SK-N-SH (cell line): ENCODE measurements at places on chromosomes 3 and 15. TPM values are rescaled to one million over a fixed set of nuclear protein-coding genes. Genes with fewer than 3 reads are reported as not detected.

DNA sequence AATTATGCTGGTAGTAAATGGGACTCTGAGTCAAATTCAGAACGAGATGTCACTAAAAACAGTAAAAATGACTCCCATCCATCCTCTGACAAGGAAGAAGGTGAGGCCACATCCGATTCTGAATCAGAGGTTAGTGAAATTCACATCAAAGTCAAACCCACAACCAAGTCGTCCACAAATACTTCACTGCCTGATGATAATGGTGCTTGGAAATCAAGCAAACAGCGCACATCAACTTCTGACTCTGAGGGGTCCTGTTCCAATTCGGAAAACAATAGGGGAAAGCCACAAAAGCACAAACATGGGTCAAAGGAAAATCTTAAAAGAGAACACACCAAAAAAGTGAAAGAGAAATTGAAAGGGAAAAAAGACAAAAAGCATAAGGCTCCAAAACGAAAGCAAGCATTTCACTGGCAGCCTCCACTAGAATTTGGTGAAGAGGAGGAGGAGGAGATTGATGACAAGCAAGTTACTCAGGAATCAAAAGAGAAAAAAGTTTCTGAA lies 15.1 kb upstream of the ZBTB47 start:
- H3K4me1 ChIP-seq: no peaks in the 10 kb centered on the region
- no peak for DNase-seq
- no peak overlapping the region for H3K4me3 ChIP-seq
- peak overlapping the region; percentile 6; the same call in 1 of the 2 replicates for H3K27ac ChIP-seq

GRCh38 chr3:49804141-49805041 lies 1.3 kb downstream of the INKA1 start:
- DNase-seq: no peak
- peak overlapping the region; percentile 94; the same call in 1 of the 2 replicates for H3K4me3 ChIP-seq
- H3K4me1 ChIP-seq: peaks cover 16% of the 10 kb centered on the region
- H3K36me3 ChIP-seq: no peaks in the 10 kb centered on the region

- H3K27ac ChIP-seq: no peak overlapping the region
- no peaks in the 10 kb centered on the region for H3K4me1 ChIP-seq
- no peak for DNase-seq
- H3K36me3 ChIP-seq: no peaks in the 10 kb centered on the region
Measured at GRCh38 chr15:77015646-77016320, 20.9 kb downstream of the PSTPIP1 start.

GRCh38 chr3:130748981-130749380 lies 2.4 kb upstream of the PIK3R4 start:
- no peak overlapping the region for H3K27ac ChIP-seq
- peaks cover 8% of the 10 kb centered on the region for H3K36me3 ChIP-seq
- no peak overlapping the region for H3K4me3 ChIP-seq
- H3K27me3 ChIP-seq: no peaks in the 10 kb centered on the region

Gene DNAH1
- 5.1 and 6.7 TPM in 2 replicates for polyA plus RNA-seq

Gene NTRK3
- polyA plus RNA-seq: 2.6 and 3.1 TPM in 2 replicates

DNA sequence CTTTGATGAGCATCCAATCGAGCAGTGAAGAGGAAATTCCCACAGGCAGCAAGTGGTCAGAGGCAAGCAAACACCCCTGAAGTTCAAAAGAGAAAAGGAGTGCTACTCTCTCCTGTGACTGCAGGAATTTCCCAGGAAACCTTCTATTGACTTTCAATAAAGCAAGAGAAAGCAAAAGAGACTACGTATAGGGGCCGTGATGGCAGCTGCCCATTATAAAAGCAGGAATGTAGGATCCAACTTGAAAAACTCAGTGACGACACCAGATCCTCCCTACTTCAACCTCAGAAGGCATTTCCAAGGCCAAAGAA lies 53.1 kb upstream of the IP6K2 start:
- no peak overlapping the region for H3K4me3 ChIP-seq
- no peaks in the 10 kb centered on the region for H3K27me3 ChIP-seq
- H3K27ac ChIP-seq: no peak overlapping the region
- no peaks in the 10 kb centered on the region for H3K4me1 ChIP-seq
- no peak for DNase-seq
- H3K36me3 ChIP-seq: peaks cover 23% of the 10 kb centered on the region

DNA sequence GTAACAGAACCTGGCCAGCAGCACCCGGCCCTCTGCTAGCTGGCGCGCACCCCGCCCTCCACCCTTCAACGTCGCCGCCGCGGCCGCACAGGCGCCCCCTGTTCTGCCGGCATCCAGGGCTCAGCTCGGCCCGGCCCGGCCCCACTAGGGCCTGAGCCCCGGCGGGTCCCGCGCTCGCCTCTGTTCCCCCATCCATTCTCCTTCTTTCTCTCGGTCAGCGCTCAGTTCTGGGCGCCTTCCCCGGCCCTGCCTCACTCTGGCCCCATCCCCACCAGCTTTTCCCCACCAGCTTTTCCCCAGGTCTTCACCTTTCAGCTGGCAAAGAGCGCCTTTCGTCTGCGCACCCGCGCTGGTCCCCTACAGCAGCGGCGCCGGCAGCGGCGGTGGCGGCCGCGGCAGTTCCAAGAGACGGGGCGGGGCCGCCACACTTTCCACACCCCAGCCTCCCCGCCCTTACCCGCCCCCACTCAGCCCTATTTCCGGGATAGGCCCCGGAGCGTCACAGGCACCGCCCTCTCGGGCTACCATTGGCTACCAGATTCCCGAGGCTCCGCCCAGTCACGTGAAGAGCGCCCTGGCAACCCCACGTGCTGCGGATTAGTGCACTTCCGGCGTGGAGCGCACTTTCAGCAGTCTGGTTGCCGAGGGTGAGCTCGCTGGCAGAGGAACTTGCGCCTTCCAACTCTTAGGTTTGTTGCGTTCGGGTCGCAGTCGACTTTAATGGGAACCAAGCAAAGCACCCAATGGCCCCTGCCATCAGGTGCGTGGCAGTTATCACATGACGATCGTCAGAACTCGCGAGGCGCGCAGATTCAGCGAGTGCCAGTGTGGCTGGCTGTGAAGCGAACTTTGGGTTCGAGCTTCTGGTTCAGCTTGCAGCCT lies at the start of gene EIF5A2:
TSS of gene EIF5A2 (minus strand) at position 403 of the 882 bp plus-strand sequence. CDS start 831 bp downstream, outside the sequence.
- no peaks in the 10 kb centered on the region for H3K36me3 ChIP-seq
- H3K27ac ChIP-seq: peak within 1 kb of the TSS; percentile 73
- H3K27me3 ChIP-seq: no peaks in the 10 kb centered on the region
- peak; percentile 99 for DNase-seq
- peak within 1 kb of the TSS; percentile 83 for H3K4me3 ChIP-seq

- H3K4me1 ChIP-seq: no peaks in the 10 kb centered on the region
- no peaks in the 10 kb centered on the region for H3K27me3 ChIP-seq
- no peak overlapping the region for H3K27ac ChIP-seq
- H3K4me3 ChIP-seq: no peak overlapping the region
- H3K36me3 ChIP-seq: no peaks in the 10 kb centered on the region
Measured at GRCh38 chr3:135125171-135125801, 330.2 kb downstream of the EPHB1 start.

Gene PAK2
- 27.9 and 28.8 TPM in 2 replicates for polyA plus RNA-seq

Gene C3orf85
- polyA plus RNA-seq: not detected in 2 replicates

- no peaks in the 10 kb centered on the region for H3K27me3 ChIP-seq
- H3K4me1 ChIP-seq: peaks cover 7% of the 10 kb centered on the region
- no peak overlapping the region for H3K4me3 ChIP-seq
Measured at GRCh38 chr3:140164922-140165590, 230.1 kb downstream of the CLSTN2 start.

DNA sequence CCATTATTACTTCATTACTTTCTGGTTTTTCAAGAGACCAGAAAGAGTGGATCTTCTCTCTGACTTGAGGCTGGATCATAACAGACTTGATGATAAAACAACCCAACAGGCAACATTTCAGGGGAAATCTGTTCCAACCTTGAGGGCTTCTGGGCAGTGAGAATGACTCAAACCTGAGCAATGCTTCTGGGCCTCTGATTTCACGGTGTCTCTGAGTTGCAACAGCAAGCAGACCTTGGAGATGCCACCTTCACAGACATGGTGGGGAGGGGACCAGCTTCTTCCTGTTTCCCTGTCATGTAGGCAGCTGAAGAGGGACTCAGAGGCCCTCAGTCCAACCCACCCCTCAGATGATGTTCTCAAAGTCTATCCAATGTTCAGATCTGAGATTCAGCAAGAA lies 104.0 kb downstream of the ABHD5 start:
- no peaks in the 10 kb centered on the region; the same call in 1 of the 2 replicates for H3K27me3 ChIP-seq
- no peak overlapping the region for H3K27ac ChIP-seq
- no peak for DNase-seq
- H3K4me3 ChIP-seq: no peak overlapping the region
- no peaks in the 10 kb centered on the region for H3K4me1 ChIP-seq
- no peaks in the 10 kb centered on the region for H3K36me3 ChIP-seq

DNA sequence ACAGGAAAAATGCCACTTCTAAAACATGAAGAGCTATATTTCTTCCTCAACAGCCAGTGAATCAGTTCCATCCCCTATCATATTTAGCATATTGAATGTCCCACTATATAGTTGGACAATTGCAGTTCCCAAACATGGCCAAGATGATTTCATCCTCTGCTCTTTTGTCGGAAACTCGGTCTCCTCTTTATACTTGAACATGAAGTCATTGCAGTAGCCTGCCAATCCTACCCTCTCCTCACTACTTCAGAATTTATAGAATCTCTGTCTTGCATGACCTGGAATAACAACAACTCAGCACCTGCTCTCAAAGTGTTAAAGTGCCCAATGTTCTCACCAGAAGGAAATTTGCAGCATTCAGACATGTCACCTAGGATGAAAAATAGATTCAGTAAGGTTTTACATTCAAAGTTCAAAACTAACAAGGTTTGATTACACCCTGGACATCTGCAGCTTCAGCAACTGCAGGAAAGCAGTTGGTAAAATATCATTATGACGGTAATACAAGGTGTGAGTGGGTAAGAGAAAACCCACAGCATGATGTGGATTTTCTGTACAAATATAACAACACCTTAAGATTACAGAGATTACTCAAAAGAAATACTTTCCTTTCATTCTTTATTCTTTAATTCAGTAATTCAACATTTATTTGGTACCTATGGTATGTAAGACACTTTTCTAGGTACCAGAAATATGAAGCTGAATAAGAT lies 52.5 kb downstream of the TP63 start:
- H3K27me3 ChIP-seq: no peaks in the 10 kb centered on the region
- no peaks in the 10 kb centered on the region for H3K36me3 ChIP-seq
- no peak for DNase-seq
- no peak overlapping the region for H3K27ac ChIP-seq
- no peak overlapping the region for H3K4me3 ChIP-seq
- H3K4me1 ChIP-seq: no peaks in the 10 kb centered on the region

Gene ZIC4
- 1.3 and 2.0 TPM in 2 replicates for polyA plus RNA-seq

Gene ABHD10
- 14.8 and 18.3 TPM in 2 replicates for polyA plus RNA-seq

Gene MYL3
- not detected in 2 replicates for polyA plus RNA-seq

- no peak overlapping the region for H3K4me3 ChIP-seq
- H3K27me3 ChIP-seq: no peaks in the 10 kb centered on the region
- no peak for DNase-seq
- no peak overlapping the region for H3K27ac ChIP-seq
Measured at GRCh38 chr15:56677271-56677670, 56.0 kb downstream of the ZNF280D start.

- no peaks in the 10 kb centered on the region for H3K27me3 ChIP-seq
- no peaks in the 10 kb centered on the region for H3K4me1 ChIP-seq
- no peak overlapping the region for H3K27ac ChIP-seq
Measured at GRCh38 chr3:172609750-172610149, 86.5 kb upstream of the TNFSF10 start.

DNA sequence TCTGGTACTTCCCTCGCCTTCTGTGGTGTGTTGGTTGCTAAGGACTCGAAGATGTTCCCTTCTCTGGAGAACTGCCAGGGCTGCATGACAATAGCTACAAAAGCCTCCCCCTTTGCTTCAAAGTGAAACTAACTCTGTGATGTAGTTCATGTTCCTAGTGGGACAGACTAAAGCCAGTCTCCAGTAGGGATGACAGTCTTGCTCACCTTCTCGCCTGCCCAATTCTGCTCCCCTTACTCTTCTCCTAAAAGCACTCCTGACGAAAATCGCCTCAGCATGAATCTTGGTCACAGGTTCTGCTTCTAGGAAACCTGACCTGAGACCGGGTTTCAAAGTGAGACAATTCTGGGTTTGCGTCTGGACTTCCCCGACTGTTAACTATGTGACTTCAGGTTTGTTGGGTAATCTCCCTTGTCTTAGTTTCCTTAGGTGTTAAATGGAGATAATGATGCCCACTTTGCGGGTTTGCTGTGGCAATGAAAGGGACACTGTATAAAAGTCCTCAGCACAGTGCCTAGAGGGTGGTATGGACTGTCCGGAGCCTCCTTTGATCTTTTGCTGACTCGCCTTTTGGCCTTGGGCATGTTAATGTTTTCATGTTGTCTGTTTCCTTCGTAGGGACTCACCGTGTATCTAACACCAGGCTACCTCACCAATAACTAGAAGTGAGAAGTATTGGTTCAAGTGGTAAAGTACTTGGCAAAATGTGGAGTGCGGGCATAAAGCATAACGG lies 24.9 kb upstream of the THRB start:
- H3K27ac ChIP-seq: no peak overlapping the region
- H3K27me3 ChIP-seq: peaks cover 10% of the 10 kb centered on the region; the same call in 1 of the 2 replicates
- H3K36me3 ChIP-seq: no peaks in the 10 kb centered on the region

- H3K4me1 ChIP-seq: no peaks in the 10 kb centered on the region
- H3K27ac ChIP-seq: no peak overlapping the region
- no peaks in the 10 kb centered on the region for H3K27me3 ChIP-seq
- DNase-seq: no peak
- no peaks in the 10 kb centered on the region for H3K36me3 ChIP-seq
Measured at GRCh38 chr15:89479173-89479572, 17.2 kb downstream of the RHCG start.

Gene IQCF5
- not detected in 2 replicates for polyA plus RNA-seq

DNA sequence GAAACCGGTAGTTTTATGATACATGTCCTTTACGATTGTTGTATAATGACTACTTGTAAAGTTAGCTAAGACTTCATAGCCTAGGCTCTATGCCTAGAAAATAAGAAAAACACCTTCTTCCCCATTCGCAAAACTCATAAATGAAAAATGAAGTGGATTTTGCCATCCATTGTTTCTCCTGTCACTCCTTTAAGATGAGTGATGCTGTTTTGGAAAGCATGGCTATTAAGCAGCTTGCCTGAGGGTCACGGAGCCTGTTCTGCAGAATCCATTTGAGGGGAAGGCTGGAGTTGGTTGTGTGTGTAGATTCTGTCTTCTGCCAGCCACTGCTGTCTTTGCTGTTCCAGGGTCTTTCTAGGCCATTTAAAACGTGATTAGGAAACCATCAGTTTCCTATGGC lies 31.5 kb downstream of the ROBO2 start:
- H3K27me3 ChIP-seq: no peaks in the 10 kb centered on the region
- no peak overlapping the region for H3K27ac ChIP-seq
- H3K4me3 ChIP-seq: no peak overlapping the region

- peaks cover 7% of the 10 kb centered on the region for H3K36me3 ChIP-seq
- H3K27ac ChIP-seq: no peak overlapping the region
- no peak for DNase-seq
- no peaks in the 10 kb centered on the region; the same call in 1 of the 2 replicates for H3K4me1 ChIP-seq
Measured at GRCh38 chr15:52658955-52659354, 20.2 kb downstream of the ATOSA start.

- peaks cover 51% of the 10 kb centered on the region for H3K27me3 ChIP-seq
- no peak overlapping the region for H3K4me3 ChIP-seq
- no peak overlapping the region for H3K27ac ChIP-seq
- DNase-seq: no peak
- no peaks in the 10 kb centered on the region for H3K36me3 ChIP-seq
- H3K4me1 ChIP-seq: no peaks in the 10 kb centered on the region
Measured at GRCh38 chr3:184486614-184487013, 75.0 kb upstream of the EPHB3 start.

- no peaks in the 10 kb centered on the region for H3K4me1 ChIP-seq
- H3K36me3 ChIP-seq: no peaks in the 10 kb centered on the region
- DNase-seq: no peak
- no peak overlapping the region for H3K27ac ChIP-seq
- H3K4me3 ChIP-seq: no peak overlapping the region
Measured at GRCh38 chr3:75180945-75181298, 483.2 kb upstream of the FRG2C start.
